Smooth muscle cell of bladder (primary cell): ENCODE measurements at places on chromosomes 12 and 14. TPM values are rescaled to one million over a fixed set of nuclear protein-coding genes. Genes with fewer than 3 reads are reported as not detected.

Gene SYT1
- 1.6 and 2.0 TPM in 2 replicates for total RNA-seq

Gene TAS2R10
- total RNA-seq = 0.55 and 0.71 TPM in 2 replicates

Gene KRT6C
- total RNA-seq = not detected in 2 replicates

Gene TAC3
- total RNA-seq = not detected in 2 replicates

Gene LTA4H
- 79.5 and 90.7 TPM in 2 replicates for total RNA-seq

Gene INSM2
- not detected in 2 replicates for total RNA-seq

Gene ACVRL1
- 19.8 and 34.7 TPM in 2 replicates for total RNA-seq
